ENCODE measurements at places on chromosomes 2 and 18.

DNA sequence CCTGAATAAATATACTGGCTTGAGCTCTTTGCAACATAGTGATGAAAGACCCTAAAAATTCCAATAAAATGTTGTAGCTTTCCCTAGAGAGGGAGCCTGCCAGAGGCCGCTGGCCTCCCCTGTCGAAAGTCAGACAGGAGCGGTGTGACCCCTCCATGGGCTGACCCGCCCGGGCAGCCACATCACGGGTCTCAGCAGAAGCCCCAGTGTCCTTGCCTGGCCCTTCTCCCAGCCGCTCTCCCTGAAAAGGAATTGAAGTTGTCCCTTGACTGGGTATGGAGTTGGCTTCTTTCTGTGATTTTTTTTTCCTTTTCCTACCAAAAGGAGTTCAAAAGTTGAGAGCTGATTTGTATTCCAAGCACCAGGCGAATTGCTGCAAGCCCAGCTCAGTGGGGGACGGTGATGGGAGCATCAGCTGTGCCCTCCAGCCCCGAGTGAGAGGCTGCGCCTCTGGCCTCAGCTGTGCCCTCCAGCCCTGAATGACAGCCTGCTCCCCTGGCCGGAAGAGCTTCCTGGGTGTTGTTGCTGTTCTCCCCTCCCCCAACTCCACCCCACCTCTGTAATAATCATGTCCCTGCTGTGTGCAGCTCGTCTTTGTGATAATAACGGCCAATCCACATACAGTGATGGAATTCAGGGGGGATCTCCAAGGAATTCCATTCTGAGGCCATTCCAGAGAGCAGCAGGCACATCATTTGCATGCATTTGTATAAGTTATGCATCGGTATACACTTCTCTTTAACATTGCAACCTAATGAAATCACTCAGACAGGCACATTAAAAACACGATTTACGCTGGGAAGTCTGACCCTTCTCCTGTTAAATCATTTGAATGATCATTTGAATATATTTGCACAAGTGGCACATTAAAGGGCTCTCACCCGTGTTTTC, 501.0 kb downstream of the EIPR1 start:
- DNase-seq = no peak

GRCh38 chr2:33316328-33316727, 160.1 kb upstream of the RASGRP3 start:
- DNase-seq = no peak

DNA sequence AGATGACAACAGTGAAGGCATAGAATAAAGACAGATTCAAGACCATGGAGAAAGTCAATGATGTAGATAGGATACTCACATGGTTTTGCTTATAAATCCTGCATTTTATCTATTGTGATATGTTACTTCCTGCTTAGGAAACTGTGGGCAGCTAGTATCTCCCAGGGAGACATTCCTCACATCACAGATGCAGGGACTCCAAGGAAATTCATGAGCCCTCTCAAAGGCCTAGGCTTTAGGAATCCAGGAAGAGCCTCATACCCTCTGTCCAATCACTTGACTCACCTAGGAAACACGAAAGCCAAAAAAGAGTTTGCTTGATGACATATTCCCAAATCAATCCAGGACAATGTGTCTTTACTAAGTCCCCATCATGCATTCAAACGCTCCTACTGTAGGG, 247.8 kb upstream of the KLHL29 start:
- DNase-seq = no peak

DNA sequence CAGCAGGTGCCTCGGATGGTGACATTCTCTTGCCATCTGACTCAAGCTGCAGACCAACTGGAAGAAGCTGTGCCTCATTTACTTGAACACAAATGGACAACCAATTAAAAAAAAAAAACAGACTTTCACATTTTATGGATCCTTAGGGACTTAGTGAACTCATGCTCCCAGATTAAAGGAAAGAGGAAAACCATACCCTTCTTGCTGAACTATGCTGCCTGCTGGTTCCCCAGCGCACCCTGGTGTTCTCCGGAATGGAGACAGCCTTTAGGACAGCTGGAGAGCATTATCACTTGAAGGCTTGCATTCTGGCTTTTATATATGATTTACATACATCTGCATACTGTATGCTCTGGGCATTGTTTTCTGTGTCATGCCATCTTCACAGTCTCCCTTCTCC, 370.7 kb downstream of the SLC4A3 start:
- no peak for DNase-seq

- DNase-seq = no peak
These were observed 34.1 kb downstream of the ZNF407 start for GRCh38 chr18:74631623-74632350.

DNA sequence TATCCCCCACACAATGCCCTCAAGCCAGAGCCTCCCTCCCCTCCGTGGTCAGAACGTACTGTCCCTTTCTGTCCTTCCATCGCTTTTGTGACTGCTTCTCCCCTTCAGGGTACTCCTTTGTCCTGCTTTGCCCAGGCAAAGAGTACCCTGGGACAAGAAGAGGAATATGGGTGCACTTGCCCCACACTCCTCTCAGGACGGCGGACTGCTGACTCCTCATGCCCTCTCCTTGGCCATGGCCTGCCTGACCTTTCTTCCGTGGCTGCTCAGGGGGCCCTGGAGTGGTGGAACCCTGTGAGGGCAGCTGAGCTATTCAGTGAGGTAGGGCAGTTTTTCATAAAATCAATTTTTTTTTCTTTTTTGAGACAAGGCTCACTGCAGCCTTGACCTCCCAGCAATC, 18.7 kb downstream of the C2orf74 start:
- no peak for DNase-seq

DNA sequence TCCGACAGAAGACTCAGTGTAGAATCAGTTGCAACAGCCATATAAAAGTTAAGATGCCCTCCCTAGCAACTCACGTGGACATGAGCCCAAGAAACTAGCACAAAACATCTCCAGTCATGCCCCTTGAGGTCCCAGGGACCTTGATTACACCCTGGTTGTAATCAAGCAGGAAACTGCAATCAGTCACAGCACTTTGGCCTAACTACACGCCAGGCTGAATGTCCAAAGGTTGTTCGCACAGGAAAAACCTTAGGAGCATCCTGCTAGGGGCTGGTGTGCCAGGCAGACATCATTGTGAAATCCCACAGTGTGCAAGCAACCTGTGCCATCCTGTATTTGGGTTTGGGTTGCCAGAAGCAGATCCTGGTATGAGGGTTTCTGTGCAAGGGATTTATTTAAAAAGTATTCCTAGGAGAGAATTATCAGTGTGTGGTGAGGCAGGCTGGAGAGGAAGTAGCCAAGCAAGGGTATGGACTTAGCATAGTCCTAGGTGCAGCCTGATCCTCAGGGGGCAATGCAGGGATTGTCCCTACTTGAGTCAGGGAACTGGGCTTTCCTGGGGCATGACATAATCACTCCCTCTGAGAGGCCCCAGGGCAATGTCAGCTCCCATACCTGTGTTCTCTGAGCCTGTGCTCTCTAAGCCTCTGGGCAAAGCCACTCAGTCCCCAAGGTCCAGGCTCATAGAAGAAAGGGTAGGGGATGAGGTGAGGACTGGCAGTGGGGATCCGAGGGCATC, 17.8 kb upstream of the SULT1C2 start:
- no peak for DNase-seq

Measured in A172 (cell line).